ENCODE measurements at places on chromosomes 3 and 15.
A peak's percentile ranks its signal among the peaks of the same experiment; 100 is the strongest.

DNA sequence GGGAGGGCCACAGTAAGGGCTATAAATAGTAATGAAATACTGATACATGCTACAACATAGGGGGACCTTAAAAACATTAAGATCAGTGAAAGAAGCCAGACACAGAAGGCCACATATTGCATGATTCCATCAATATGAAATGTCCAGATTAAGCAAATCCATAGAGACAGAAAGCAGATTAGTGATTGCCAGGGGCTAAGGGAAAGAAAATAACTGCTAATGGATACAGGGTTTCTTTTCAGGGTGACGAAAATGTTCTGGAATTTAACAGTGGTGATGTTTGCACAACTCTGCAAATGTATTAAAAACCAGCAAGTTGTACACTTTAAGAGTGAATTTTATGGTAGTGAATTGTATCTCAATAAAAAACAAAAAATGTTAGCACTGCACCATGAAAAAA, 37.0 kb downstream of the PIK3R4 start:
- H3K27me3 ChIP-seq, result no peaks in the 10 kb centered on the region
- no peaks in the 10 kb centered on the region for H3K4me1 ChIP-seq
- H3K36me3 ChIP-seq, result peaks cover 2% of the 10 kb centered on the region
- H3K4me3 ChIP-seq, result no peak overlapping the region

GRCh38 chr3:113736548-113737089, 9.4 kb downstream of the NAA50 start:
- peak; percentile 79 for DNase-seq
- no peak overlapping the region for H3K4me3 ChIP-seq
- H3K27ac ChIP-seq, result no peak overlapping the region
- H3K4me1 ChIP-seq, result no peaks in the 10 kb centered on the region

- H3K27me3 ChIP-seq, result no peaks in the 10 kb centered on the region
- H3K36me3 ChIP-seq, result peaks cover 15% of the 10 kb centered on the region
- no peak overlapping the region for H3K27ac ChIP-seq
- H3K4me1 ChIP-seq, result peaks cover 16% of the 10 kb centered on the region
These were observed 53.5 kb downstream of the ZBTB38 start for GRCh38 chr3:141421639-141422319.

DNA sequence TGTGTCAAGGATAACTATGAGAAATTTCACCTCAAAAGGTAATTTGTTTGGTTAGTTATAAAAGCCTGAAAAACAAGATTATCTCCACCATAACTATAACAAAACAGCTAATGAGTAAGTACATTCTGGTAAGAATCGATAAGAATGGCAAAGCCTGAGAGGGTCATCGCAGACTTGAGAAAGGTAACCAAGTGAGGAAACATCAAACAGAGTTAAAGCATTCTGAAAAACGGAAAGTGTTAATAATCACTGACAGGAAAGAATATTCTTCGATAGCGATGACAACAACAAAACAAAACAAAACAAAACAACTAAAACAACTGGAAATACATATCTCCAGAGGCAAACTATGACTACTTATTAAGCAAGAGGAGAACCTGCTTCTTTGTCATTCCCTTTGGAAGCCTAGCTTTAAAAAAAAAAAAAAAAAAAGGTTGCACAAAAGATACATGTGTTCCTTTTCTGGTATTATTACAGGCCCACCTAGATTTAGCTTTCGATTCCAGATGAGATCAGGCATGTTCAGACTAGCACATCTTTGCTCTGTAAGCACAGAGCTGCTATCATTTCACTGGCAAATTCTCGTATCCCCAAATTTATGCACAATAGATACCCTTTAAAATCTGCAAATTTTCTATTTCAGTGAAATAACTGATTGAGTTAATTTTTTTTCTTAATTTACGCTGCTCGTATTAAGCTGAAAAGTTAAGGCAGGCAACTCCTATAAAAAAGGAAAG, 155.6 kb downstream of the TIGIT start:
- H3K36me3 ChIP-seq, result no peaks in the 10 kb centered on the region
- H3K4me1 ChIP-seq, result no peaks in the 10 kb centered on the region
- H3K27ac ChIP-seq, result no peak overlapping the region
- no peak for DNase-seq

- H3K4me1 ChIP-seq, result no peaks in the 10 kb centered on the region
- H3K27me3 ChIP-seq, result no peaks in the 10 kb centered on the region
- no peak for DNase-seq
- no peak overlapping the region for H3K4me3 ChIP-seq
- H3K36me3 ChIP-seq, result no peaks in the 10 kb centered on the region
- no peak overlapping the region for H3K27ac ChIP-seq
These were observed 162.4 kb downstream of the PLCL2 start for GRCh38 chr3:17047162-17047561.

- DNase-seq, result no peak
- no peak overlapping the region for H3K27ac ChIP-seq
- H3K4me1 ChIP-seq, result no peaks in the 10 kb centered on the region
These were observed 562.8 kb downstream of the NAALADL2 start for GRCh38 chr3:175421902-175422301.

DNA sequence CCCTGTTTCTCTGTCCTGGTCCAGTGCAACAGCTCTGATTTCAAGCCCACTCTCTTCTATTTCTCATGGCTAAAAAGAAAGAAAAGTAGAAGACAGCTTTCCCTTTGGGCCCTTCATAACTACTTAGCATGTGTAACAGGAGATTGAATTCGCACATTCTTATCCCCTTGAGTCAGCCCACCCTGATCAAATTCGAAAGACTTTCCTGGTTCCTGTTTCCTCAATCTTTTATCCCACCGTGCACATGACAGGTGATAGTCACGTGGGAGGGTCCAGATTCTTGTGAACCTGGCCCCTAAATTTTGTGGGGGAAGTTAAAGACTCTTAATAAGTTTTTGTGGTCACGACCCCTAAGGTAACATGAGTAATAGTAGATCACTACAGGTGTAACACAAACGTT, 4.7 kb upstream of the CCDC54 start:
- H3K27ac ChIP-seq, result no peak overlapping the region
- H3K4me1 ChIP-seq, result peaks cover 2% of the 10 kb centered on the region
- H3K4me3 ChIP-seq, result no peak overlapping the region
- H3K36me3 ChIP-seq, result no peaks in the 10 kb centered on the region
- DNase-seq, result no peak
- no peaks in the 10 kb centered on the region for H3K27me3 ChIP-seq

GRCh38 chr3:115254492-115255196, 107.6 kb upstream of the ZBTB20 start:
- no peak overlapping the region for H3K27ac ChIP-seq
- H3K4me1 ChIP-seq, result no peaks in the 10 kb centered on the region
- peaks cover 5% of the 10 kb centered on the region for H3K27me3 ChIP-seq

- no peaks in the 10 kb centered on the region for H3K36me3 ChIP-seq
- no peak for DNase-seq
- H3K27me3 ChIP-seq, result no peaks in the 10 kb centered on the region
- H3K4me3 ChIP-seq, result no peak overlapping the region
These were observed 8.6 kb upstream of the CBLB start for GRCh38 chr3:105877336-105877910.

DNA sequence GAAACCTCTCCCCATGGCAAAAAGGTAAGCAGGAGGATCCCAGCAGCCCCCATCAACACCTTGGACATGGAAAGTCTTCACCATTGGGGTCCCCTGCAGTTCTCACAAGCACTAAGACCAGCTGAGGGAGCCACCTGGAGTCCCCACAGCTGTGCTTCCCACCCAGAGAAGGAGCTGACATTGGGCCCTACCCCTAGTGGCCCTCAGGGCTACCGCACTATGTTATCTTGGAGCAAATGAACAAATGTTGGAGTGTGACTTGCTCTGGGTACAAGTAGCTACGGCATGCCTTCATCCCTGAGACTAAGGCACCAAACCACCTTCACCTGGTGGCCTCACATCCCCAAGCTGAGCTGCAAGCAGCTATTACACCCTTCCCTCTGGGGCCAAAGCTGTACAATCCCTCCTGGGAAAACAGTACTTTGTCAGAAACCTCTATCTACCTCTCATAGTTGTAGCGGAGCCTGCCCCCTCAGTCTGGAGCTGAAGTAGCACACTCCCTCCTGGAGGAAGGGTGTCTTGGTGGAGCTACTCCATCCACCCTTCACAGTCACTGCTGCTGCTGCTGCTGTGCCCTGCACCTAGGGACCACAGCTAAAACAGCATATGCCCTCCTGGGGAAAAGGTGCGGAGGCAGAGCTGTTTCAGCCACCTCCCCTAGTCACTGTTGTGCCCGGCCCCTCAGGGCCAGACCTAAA, 42.7 kb downstream of the SERP1 start:
- H3K27me3 ChIP-seq, result no peaks in the 10 kb centered on the region
- no peak for DNase-seq
- no peak overlapping the region for H3K27ac ChIP-seq

DNA sequence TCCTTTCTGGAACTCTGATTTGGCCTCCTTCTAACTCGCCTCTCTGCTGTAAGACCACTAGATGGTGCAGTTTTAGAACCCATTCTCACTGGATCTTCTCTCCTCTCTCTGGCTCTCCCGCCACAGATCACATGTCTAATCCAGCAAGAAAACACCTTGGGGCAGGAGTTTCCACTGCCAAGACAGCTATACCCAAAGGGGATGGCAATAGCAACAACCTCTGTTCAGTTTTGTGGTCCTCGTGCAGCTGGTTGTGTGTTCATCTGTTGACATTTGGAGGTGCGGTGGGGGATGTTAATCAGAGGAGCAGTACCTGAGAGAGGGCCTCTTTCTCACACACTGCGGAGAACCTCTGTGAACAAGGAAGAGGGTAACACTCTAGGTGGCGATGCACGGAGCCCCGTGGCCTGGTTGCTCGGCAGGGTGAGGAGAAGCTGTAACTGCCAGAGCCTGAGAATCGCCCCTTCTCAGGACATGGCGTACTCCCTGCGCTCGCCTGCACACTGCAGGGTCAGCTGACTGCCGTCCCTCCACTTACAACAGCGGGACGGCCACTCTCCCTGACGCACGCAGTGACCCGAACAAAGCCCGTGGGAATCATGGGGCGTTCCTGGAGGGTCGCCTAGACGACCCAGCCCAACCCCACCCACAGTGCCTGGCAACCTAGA, at the start of gene TEX55:
Gene TEX55 (plus strand): TSS at position 666 of the 668 bp plus-strand sequence. CDS start 25 bp downstream, outside the sequence.
- H3K27ac ChIP-seq, result no peak within 1 kb of the TSS
- peaks cover 3% of the 10 kb centered on the region for H3K4me1 ChIP-seq
- no peaks in the 10 kb centered on the region for H3K36me3 ChIP-seq
- no peak within 1 kb of the TSS for H3K4me3 ChIP-seq
- H3K27me3 ChIP-seq, result no peaks in the 10 kb centered on the region

DNA sequence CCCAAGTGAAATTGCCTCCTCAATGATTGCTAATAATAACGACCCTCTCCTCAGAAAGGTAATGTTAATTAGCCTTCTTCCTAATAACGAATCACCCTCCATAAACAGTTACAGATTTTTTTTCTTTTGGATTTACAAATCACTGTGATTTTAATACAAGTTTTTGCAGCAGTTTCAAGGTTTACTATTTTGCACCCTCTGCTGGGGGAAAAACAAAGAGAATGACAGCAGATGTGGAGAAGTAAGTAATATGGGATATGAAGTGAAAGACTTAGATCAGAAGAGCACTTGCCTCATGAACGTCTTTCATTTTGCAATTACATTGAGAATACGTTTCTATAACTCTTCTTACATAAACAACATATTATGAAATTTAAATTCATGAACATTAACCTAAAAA, 16.1 kb upstream of the CNTN3 start:
- H3K27me3 ChIP-seq, result no peaks in the 10 kb centered on the region
- no peak overlapping the region for H3K27ac ChIP-seq
- no peak for DNase-seq
- H3K4me3 ChIP-seq, result no peak overlapping the region

DNA sequence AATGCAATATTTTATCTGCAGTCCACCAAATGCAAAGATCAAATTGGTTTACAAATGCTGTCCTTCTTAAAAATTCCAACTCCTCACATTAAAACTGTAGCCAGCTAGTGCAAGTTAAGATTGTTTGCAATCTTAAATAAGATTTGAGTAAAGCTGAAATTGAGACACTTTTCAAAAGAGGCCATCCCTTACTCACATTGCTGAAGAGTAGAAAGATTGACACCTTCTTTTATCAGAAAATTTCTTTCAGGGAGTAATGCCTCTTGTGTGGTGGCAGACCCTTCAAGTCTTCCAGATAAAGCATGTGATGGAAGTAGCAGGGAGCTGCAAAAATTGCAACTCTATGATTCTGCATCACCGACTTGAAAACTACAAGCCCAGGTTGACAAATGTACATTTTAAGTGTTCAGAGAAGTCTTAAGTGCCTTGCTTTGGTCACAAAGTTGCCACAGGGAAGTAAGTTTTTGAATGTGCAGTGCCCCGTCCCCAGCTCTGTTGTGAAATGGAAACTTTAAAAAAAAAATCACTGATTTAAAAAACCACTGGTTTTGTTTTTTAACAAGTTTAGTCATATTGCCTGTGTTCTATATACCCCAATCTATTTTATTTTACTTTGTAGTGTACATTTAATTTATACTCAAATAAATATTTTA, 12.6 kb downstream of the CD86 start:
- DNase-seq, result no peak
- no peaks in the 10 kb centered on the region for H3K4me1 ChIP-seq
- H3K27ac ChIP-seq, result no peak overlapping the region
- no peak overlapping the region for H3K4me3 ChIP-seq
- H3K27me3 ChIP-seq, result peaks cover 3% of the 10 kb centered on the region

GRCh38 chr3:176167272-176167671, 1030.0 kb downstream of the TBL1XR1 start:
- H3K27ac ChIP-seq, result no peak overlapping the region
- no peak for DNase-seq
- no peaks in the 10 kb centered on the region for H3K27me3 ChIP-seq
- H3K4me3 ChIP-seq, result no peak overlapping the region

GRCh38 chr3:52685709-52686691, at the start of the genes GNL3 and PBRM1:
Gene GNL3, plus strand, starts transcription at chr3:52686032. Its CDS starts 61 bp downstream, at chr3:52686093.
Gene PBRM1, minus strand, starts transcription at chr3:52685913.
- H3K27me3 ChIP-seq, result no peaks in the 10 kb centered on the region
- peaks cover 8% of the 10 kb centered on the region for H3K4me1 ChIP-seq

GRCh38 chr15:40933517-40933902, 4.4 kb downstream of the DLL4 start:
- H3K4me1 ChIP-seq, result peaks cover 41% of the 10 kb centered on the region
- H3K27ac ChIP-seq, result no peak overlapping the region
- peaks cover 4% of the 10 kb centered on the region for H3K36me3 ChIP-seq
- DNase-seq, result no peak
- H3K4me3 ChIP-seq, result no peak overlapping the region

GRCh38 chr3:195040094-195040493, 230.9 kb downstream of the XXYLT1 start:
- no peak overlapping the region for H3K4me3 ChIP-seq
- H3K36me3 ChIP-seq, result no peaks in the 10 kb centered on the region
- no peak overlapping the region for H3K27ac ChIP-seq
- DNase-seq, result no peak

DNA sequence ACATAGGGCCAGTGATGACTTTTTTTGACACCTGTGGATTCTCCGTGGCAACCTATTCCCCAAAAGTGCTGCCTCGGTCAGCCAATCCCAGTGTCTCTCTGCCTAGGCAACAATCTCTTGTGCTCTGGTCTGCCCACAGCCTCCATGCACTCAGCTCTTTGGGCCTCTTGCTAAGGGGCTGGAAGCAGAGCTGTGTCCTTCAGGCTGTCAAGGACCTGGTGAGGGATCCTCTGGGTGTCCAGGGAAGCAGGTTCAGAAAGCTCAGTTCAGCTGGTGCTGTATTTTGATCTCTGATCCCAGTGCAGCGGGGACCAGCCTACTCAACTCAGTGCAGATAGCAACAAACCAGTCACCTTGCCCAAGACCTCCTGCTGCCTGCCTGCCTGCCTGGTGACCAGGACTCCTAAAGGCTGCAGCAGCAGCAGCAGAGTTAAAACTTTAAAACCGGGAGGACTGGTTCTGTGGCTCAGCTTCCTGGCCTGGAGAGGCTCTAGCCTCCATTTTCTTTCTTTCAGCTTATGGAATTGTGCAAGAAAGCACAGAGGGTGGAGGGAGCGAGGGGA, 6.2 kb downstream of the PAK6 start:
- H3K27ac ChIP-seq, result no peak overlapping the region
- no peak overlapping the region for H3K4me3 ChIP-seq
- H3K27me3 ChIP-seq, result no peaks in the 10 kb centered on the region
- H3K4me1 ChIP-seq, result peaks cover 14% of the 10 kb centered on the region
